Left cardiac atrium (tissue), 4 donors: ENCODE measurements at places on chromosomes 6 and 20. TPM values are rescaled to one million over a fixed set of nuclear protein-coding genes. Genes with fewer than 3 reads are reported as not detected.

DNA sequence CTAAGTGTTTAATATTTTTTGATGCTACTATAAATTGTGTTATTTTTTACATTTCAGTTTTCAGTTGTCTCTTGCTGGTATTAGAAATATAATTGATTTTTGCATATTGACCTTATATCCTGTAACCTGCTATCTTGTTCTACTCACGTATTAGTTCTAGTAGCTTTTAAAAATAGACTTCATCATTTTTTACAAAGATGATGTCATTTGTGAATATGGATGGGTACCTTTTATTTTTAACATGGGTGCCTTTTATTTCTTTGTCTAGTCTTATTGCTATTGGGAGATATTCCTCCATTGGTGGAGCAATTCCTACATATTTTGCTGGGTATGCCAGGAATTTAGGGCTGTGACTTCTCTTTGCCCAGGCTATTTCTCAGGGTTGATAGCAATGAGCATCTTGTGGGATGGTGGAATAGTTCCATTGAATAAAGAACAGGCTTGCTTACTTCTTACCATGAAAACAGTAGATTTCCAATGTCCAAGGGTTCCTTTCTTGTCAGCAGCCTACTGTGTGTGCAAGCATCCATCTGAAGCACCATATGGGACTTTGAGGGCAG is 149.7 kb downstream of the CARMIL1 start:
- DNase-seq: no peak

GRCh38 chr6:90388395-90388794 is 91.8 kb upstream of the BACH2 start:
- DNase-seq: no peak

GRCh38 chr6:110408901-110409300 is 6.5 kb downstream of the DDO start:
- no peak for DNase-seq

CLDN20 gene
- total RNA-seq: not detected

GRCh38 chr6:42978487-42978838 is 518 bp downstream of the PEX6 start:
- peak; percentile 38 for DNase-seq

DNA sequence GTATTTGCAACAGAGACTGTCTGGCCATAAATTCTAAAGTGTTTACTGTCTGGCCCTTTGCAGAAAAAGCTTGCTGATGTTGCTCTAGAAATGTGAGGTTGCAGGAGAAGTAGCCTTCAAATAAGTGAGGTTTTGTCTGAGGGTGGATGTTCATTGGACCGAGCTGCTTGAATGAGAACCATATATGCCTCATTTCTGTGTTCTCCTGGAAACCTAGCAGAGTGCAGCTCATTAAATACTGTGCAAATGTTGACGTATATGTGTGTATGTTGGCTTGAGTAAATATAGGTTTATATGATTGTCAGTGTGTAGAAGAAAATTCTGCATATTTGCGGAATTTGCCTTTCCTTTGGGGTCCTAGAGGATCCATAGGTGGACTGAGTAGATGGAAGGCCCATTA is 39.0 kb downstream of the CHMP4B start:
- DNase-seq: no peak

DNA sequence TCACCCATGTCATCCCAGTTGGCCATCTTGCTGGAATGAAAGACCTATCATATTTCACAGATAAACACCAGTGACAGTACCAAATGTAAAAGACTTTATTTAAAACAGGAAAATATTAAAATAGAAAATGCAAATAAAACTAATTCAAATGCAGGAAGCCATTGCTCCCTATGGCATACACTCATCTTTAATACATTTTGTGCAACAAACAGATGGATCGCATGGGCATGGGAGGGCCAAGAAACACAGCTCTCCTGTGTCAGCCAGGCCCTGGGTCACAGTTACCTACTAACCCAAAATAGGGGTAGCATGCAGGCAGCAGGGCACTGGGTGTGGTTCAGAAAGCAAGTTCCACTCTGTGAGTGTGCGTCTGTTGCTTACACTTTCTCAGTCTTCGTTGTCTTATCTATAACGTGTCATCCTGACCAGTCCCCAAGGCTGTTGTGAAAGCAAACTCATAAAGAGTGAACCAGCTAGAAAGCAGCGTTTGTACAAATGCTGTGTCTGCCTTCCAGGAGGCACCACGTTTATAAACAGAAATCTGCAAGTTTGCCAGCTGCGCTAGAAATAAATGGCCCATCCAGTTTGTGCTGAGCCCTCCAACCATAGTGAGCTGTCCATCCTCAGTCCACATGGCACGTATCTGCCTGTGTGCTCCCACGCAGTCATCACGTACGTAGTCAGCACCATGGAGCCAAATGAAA is 180.5 kb downstream of the SYNDIG1 start:
- no peak for DNase-seq

GRCh38 chr6:27562027-27562410 is 89.1 kb upstream of the ZNF184 start:
- no peak for DNase-seq

DYNLT1 gene
- 73.6 TPM for total RNA-seq

GRCh38 chr6:132198896-132199295 is 202.4 kb downstream of the MOXD1 start:
- DNase-seq: no peak

GRCh38 chr6:41635365-41635764 is 2.9 kb upstream of the MDFI start:
- DNase-seq: no peak

- peak; percentile 70 for DNase-seq
Observed at GRCh38 chr20:41003143-41003935, 25.3 kb upstream of the TOP1 start.

MYL9 gene
- total RNA-seq: 1,946 TPM

WFDC10B gene
- total RNA-seq: not detected

- peak; percentile 61 for DNase-seq
Observed at GRCh38 chr6:170152989-170153388, 137.9 kb downstream of the DLL1 start.

MOCS1 gene
- total RNA-seq: 29.4 TPM

SPATS1 gene
- total RNA-seq: not detected

DNA sequence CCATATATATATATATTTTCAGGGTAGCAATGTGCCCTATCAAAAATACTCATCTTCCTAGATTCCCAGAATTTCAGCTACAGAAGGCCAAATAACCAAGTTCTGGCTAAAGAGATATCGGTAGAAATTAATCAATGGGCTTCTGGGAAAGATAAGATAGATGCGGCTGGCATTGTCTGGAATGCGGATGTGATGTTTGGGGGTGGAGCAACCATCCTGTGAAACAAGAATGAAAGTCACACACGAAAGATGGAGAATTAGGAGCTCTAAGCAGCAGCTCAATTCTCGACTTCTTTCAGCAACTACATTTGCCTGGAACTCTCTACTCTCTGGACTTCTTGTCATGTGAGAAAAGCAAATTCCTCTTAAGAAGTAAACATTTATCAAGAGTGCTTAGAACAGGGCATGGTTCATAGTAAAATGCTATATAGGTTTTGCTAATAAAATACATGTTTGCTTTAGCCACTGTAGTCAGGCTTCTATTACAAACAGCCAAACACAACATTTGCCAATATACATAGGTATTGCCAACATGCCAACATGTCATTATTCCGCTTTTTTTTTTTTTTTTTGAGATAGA is 90.8 kb downstream of the CLIC5 start:
- DNase-seq: no peak

PPP1R3D gene
- 6.0 TPM for total RNA-seq

- DNase-seq: no peak
Observed at GRCh38 chr6:157207521-157208076, 115.7 kb downstream of the TMEM242 start.

GRCh38 chr20:32506721-32507120 is 78.4 kb downstream of the NOL4L start:
- DNase-seq: no peak

GGT7 gene
- 16.9 TPM for total RNA-seq

- DNase-seq: no peak
Observed at GRCh38 chr6:169935348-169935718, 183.9 kb downstream of the ERMARD start.
